ENCODE measurements at places on chromosomes 13 and 19. TPM values are rescaled to one million over a fixed set of nuclear protein-coding genes. Genes with fewer than 3 reads are reported as not detected.
A peak's percentile ranks its signal among the peaks of the same experiment; 100 is the strongest.

Gene GSX1
- not detected for total RNA-seq

Gene KLK4
- not detected for total RNA-seq

Gene C1QTNF9
- not detected for total RNA-seq

Gene RSPH6A
- 0.25 TPM for total RNA-seq

Gene S1PR2
- 1.3 TPM for total RNA-seq

Gene ONECUT3
- total RNA-seq: not detected

Gene CGB1
- not detected for total RNA-seq

DNA sequence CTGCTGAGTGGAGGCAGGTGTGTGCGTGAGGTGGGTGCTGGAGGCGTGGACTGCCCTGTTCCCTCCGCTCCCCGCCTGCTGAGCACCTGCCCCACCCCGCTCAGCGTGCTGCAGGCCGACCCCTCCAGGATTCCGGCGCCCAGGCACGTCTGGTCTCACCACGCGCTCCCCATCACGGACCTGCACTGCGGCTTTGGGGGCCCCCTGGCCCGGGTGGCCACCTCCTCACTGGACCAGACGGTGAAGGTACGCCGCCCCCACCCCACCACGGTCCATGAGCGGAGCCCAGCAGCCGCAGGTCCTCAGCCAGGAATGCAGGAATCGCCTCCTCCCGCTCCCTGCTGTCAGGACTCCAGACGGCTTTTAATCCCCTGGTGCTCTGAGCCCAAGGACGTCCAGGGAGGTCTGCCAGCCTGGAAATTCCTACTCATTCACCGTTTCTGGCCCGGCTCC, 6.0 kb downstream of the WDR18 start:
- DNase-seq: no peak
- no peaks in the 10 kb centered on the region for H3K27me3 ChIP-seq
- no peak overlapping the region for H3K4me3 ChIP-seq
- H3K27ac ChIP-seq: no peak overlapping the region
- H3K4me1 ChIP-seq: peaks cover under 1% of the 10 kb centered on the region
- no peaks in the 10 kb centered on the region for H3K36me3 ChIP-seq

DNA sequence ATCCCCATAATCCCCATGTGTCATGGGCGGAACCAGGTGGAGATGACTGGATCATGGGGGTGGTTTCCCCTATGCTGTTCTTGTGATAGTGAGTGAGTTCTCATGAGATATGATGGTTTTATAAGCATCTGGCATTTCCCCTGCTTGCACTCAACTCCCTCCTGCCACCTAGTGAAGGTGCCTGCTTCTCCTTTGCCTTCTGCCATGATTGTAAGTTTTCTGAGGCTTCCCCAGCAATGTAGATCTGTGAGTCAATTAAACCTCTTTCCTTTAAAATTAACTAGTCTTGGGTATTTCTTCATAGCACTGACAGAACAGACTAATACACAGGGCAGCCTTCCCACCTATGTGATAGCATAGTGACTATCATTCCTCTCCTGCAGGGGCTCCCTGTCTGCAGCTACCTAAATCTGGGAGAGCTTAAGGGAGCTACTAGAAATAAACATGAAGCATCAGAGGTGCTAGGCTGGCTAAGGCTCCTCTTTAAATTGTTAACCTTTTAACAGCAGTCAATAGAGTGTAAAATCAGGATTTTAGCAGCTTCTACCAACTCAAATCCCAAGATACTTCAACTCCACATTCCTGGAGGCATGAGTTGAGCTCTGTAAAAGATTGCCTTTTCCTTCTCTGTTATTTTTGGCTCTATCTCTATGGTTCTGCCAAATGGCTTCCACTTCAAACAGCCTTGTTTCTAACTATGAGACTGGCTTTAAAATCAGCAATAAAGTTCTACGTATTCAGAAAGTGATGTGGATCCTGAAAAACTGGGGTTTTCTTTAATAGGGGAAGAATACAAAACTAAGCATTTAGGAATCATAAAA, 112.3 kb downstream of the VWA8 start:
- no peak overlapping the region for H3K27ac ChIP-seq
- no peaks in the 10 kb centered on the region for H3K4me1 ChIP-seq
- DNase-seq: no peak
- H3K36me3 ChIP-seq: no peaks in the 10 kb centered on the region
- no peaks in the 10 kb centered on the region for H3K27me3 ChIP-seq

- no peak overlapping the region for H3K4me3 ChIP-seq
- peaks cover 1% of the 10 kb centered on the region for H3K36me3 ChIP-seq
- H3K27ac ChIP-seq: no peak overlapping the region
- H3K27me3 ChIP-seq: no peaks in the 10 kb centered on the region
Observed at GRCh38 chr13:20492641-20493040, 33.0 kb downstream of the CRYL1 start.

- no peaks in the 10 kb centered on the region for H3K27me3 ChIP-seq
- H3K27ac ChIP-seq: no peak overlapping the region
- no peaks in the 10 kb centered on the region for H3K36me3 ChIP-seq
Observed at GRCh38 chr13:109998684-109999533, 212.5 kb upstream of the IRS2 start.

GRCh38 chr13:29859971-29860370, 9.6 kb upstream of the UBL3 start:
- no peaks in the 10 kb centered on the region for H3K36me3 ChIP-seq
- DNase-seq: no peak
- no peak overlapping the region for H3K4me3 ChIP-seq
- peaks cover 19% of the 10 kb centered on the region for H3K27me3 ChIP-seq
- no peak overlapping the region for H3K27ac ChIP-seq

GRCh38 chr19:40588110-40588854, 11.6 kb downstream of the SHKBP1 start:
- no peaks in the 10 kb centered on the region for H3K27me3 ChIP-seq
- DNase-seq: peak; percentile 42
- peaks cover 20% of the 10 kb centered on the region for H3K4me1 ChIP-seq
- peaks cover 3% of the 10 kb centered on the region for H3K36me3 ChIP-seq
- H3K27ac ChIP-seq: peak overlapping the region; percentile 44
- no peak overlapping the region for H3K4me3 ChIP-seq

- no peaks in the 10 kb centered on the region for H3K36me3 ChIP-seq
- H3K4me1 ChIP-seq: no peaks in the 10 kb centered on the region
- no peaks in the 10 kb centered on the region for H3K27me3 ChIP-seq
- no peak overlapping the region for H3K27ac ChIP-seq
Observed at GRCh38 chr13:25447396-25447795, 75.6 kb downstream of the ATP8A2 start.

DNA sequence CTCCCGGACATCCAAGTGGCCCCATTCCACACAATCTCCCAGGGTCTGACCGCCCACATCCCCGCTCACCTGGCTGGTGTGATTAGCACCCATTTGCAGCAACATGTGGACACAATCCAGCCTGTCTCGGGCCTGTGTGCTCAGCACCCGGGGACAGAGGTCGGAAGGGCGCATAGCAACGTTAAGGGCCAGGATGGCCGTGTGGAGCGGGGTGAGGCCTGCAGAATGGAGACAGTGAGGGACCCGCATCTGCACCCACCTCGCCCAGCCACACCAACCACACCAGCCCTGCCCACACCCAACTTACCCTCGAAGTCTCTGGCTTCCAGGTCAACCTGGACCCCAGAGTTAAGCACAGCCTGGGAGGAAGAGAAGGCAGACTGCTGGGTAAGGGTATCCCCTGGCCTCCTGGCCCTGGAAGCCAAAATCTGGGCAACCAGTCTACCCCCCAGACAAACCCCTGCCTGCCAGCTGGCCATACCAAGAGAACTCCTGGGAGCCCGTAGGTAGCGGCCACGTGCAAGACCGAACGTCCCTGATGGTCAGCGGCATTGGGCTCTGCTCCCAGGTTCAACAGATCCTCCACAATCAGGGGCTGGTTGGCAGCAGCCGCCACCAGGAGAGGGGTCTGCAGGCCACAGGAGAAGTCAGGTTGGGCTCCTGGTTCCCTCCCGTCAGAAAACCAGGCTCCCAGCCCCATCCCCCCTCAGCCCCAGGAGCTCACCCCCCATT, 4.3 kb downstream of the NFKBID start:
- H3K27ac ChIP-seq: no peak overlapping the region
- no peak for DNase-seq
- no peaks in the 10 kb centered on the region for H3K27me3 ChIP-seq
- no peak overlapping the region for H3K4me3 ChIP-seq
- H3K36me3 ChIP-seq: no peaks in the 10 kb centered on the region

Data from endothelial cell of umbilical vein (primary cell).